ENCODE measurements at places on chromosomes 11 and 22.

DNA sequence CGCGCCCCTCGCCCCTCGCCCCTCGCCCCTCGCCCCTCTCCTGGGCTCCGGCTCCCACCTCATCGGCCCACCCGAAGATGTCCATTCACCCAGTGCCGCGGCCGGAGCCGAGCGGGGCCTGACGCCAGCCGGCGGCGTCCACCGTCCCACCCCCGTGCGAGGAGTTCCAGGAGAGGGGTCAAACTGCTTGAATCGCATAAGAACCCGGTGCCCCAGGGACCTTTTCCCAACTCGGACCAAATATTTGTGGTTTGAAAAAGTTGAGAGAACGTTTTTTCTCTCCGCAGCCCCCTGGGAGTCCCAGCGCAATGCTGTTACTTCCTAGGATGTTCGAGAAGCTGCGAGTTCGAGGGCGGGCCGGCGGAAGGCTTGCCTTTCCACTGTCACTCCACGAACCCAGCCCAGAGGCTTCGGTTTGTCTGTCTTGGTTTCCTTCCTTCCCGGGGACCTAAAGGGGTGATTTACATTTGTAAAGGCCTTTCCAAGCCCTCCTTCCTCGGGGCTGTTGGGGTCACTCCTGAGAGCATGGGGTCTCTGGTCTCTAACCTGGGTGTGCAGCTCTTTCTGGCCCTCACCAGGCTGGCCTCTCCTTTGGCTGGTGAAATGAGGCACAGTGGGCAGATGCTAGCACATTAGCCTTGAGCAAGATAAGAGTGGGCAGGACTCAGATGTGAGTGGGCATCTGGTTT lies 38.0 kb downstream of the ETS1 start:
- no peak for DNase-seq

- no peak for DNase-seq
Measured at GRCh38 chr11:87722756-87723565, 452.3 kb downstream of the RAB38 start.

DNA sequence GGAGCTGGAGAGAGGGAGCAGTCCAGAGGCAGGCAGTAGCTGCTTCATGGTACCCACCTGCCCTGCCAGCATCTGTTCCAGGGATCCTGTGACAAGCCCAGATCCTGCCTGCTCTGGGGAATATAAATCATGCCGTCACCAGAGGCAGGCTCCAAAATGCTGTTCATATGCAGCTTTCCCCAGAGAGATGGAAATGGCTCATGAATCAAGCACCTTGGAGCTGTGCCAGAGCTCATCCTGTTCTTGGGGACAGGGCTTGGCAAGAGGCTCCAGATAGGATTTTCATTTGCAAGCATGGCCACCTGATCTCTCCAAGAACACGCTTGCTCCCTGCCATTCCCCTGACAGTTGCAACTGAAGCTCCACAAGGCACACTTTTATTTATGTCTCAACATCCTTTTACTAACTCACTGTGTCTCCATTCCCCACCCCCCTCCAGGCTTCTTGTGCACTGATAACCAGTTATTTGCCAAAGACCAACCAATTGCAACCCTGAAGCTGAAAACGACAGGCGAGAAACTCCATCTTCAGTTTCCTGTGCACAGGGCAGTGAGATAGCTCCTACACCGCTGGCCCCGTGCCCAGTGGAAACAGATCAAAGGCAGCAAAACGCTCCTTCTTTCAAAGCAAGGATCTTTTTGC lies 115.8 kb upstream of the PITPNB start:
- no peak for DNase-seq

- DNase-seq: no peak
Measured at GRCh38 chr11:20203831-20204230, 43.6 kb upstream of the DBX1 start.

DNA sequence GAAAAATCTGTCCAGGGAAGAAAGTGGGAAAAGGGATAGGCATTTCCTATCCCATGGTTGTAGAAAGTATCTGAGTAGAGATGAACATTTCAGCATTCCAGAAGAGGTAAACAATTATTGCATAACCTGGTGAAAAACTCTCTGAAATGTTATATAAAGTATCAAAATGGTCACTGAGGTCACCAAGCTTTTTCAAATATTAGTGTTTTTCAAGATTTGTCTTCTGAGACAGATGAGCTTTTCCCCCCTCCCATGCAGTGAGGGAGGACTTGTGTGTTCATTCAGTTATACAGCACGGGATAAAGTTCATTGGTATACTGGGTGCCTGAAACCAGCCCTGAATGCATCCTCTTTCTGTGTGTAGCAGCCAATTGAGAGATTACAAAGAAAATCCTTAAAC lies 1.9 kb upstream of the DEPDC7 start:
- DNase-seq: no peak

- no peak for DNase-seq
Measured at GRCh38 chr22:17483688-17484372, 79.5 kb upstream of the SLC25A18 start.

DNA sequence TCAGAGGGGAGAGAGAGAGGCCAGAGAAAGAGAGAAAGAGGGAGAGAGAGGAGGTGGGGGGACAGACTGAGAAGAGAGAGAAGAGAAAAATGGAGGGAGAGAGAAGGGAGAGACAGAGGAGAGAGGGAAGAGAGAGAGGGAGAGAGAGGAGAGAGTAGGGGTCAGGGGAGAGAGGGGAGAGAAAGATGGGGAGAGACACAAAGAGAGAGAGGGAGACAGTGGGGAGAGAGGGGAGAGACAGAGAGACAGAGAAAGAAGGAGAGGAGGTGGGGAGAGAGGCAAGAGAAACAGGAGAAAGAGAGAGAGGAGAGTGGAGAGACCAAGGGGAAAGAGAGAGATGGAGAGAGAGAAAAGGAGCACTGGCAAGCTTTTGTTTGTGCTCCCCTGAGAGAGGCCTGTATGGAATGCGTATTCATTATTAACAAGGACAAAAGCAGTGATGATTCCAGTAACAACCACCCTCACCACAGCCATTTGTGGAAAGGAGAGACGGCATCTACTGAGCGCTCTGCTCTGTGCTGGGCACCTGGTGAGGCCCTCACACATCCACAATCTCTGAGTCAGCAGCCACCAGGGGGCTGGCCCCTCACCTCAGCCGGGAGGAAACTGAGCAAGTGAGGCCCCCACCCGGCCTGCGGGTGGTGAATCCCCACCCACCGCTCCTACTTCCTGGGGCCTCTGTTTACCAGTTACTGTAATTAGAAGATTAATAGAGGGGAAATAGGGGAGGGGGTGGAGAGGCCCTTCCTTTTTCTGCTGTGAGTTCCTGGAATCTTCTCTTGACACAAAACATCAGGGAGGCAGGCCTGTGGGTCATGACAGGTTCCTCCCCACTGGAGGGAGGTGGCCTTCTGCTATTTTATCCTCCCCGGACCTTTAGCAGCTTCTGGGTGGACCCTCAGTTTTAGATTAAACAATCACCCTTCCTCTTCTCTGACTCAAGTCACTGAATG lies 14.6 kb upstream of the MIAT start:
- DNase-seq: no peak

GRCh38 chr11:129414144-129414872 lies 38.7 kb downstream of the BARX2 start:
- DNase-seq: no peak

GRCh38 chr11:3137486-3138177 lies 27.5 kb downstream of the OSBPL5 start:
- no peak for DNase-seq

DNA sequence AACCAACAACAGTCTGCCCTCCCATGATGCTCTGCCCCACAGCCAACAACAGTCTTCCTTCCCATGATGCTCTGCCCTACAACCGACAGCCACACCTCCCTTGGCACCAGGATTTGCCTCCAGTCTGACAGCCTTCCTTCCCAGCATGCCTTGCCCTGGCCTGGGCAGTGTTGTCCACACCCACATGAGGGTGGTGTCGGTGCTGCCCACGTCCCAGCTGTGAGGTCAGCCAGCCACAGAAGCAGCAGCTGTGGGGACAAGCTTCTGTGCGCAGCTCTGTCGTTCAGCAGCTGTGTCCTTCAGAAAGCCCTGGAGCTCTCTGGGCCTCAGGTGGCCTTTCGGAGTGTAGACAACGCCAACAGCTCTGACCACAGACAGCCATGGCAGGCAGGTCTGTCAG lies 1378.9 kb downstream of the BRD1 start:
- no peak for DNase-seq

- no peak for DNase-seq
Measured at GRCh38 chr22:32846780-32847491, 45.4 kb downstream of the TIMP3 start.

DNA sequence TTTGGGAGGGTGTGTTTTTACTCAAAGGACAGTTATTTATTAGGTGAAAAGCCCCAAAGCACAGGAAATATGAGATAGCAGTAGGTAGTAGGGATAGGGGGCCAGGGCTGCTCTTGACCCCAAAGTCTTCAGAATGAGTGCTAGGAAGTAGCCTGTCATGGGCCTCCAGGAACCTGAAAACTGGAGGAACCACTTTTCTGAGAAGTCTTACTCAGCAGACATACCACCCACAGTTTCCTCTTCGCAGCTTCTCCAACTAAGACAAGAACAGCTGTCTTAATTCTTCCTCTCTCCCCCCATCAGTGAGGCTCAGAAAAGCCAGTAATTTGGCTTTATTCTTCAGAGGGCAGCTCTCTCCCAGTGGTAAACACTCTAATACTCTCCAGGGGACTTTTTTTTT lies 84.0 kb upstream of the CTSC start:
- DNase-seq: no peak

GRCh38 chr11:17906436-17906835 lies 106.4 kb downstream of the SERGEF start:
- no peak for DNase-seq

GRCh38 chr11:38302564-38302963 lies 1704.5 kb upstream of the RAG2 start:
- no peak for DNase-seq

- no peak for DNase-seq
Measured at GRCh38 chr11:7999795-8000194, 12.7 kb downstream of the EIF3F start.

DNA sequence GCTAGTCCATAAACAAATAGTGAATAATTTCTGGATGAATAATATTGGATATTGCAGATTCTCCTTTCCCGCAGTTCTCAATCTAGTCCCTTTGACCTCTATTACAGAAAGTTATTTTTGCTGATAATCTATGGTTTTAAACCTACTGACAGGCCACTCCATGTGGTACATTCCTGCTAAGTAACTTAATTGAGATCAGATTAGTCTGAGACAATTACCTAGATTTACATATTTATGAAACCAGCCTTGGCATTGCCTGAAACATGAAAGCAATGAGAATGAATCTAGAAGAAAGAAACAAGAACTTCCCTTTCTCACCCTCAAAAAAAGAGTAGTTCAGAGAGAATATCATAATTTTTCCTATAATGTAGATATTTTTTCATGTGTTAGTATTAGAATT lies 964.2 kb downstream of the JRKL start:
- no peak for DNase-seq

GRCh38 chr22:38462960-38463784 lies 4.7 kb upstream of the KDELR3 start:
- no peak for DNase-seq

- DNase-seq: no peak
Measured at GRCh38 chr11:61690706-61691379, 10.7 kb downstream of the DAGLA start.

DNA sequence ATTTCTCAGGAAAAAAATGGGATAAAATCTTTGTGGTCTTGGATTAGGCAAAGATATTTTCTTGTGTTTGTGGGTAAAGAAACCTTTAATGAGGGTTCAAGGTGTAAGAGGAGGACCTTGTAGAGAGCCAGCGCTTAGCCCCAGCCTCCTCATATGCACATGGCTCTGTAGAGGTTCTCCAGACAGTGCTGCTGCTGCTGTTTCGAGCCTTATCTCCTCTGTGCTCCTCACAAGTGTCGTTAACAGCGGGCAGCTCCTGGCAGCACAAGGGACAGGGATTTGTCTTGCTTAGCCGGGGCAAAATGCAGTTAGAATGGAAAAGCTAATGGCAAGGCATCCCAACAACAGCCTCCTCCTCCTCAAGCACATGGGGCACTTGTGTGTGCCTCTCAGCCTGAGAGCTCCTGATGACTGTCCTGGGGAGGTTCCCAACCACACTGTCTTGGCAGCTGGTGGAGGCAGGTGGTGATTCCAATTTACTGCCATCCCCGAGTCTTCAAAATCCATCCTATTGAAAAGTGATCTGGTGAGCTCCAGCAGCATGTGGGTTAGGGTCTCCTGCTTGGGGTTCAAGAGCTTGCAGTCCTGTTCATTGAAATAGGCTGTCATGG lies 7.6 kb upstream of the MSANTD2 start:
- DNase-seq: no peak

DNA sequence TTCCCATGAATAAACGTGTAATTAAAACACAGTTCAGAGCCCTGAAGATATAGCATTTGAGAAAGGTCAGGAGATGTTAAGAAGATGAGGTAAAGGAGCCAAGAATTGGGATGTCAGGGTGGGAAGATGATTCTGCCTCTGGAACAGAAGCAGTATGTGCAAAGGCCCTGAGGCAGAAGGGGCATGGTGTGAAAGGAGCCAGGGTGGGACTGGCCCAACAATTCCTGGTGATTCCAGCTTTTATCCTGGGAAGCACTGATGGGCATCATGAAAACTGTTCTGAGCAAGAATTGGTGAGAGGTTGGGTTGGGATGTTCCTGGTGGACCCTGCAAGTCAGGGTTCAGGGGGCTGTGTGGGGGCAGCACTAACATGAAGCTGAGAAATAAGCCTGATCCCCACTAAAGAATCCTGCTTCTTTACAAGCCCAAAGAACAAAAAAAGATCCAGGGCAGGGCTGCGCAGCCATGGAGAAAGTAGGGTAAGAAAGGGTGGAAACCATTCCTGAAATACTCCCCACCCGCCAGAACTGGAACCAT lies 2.5 kb upstream of the FXYD6 start:
- DNase-seq: no peak

- no peak for DNase-seq
Measured at GRCh38 chr11:27545946-27546345, 39.4 kb upstream of the LIN7C start.
